ENCODE measurements at places on chromosomes 1 and 21.

- DNase-seq: no peak
Measured at GRCh38 chr1:152870831-152871730, 7.0 kb upstream of the SMCP start.

DNA sequence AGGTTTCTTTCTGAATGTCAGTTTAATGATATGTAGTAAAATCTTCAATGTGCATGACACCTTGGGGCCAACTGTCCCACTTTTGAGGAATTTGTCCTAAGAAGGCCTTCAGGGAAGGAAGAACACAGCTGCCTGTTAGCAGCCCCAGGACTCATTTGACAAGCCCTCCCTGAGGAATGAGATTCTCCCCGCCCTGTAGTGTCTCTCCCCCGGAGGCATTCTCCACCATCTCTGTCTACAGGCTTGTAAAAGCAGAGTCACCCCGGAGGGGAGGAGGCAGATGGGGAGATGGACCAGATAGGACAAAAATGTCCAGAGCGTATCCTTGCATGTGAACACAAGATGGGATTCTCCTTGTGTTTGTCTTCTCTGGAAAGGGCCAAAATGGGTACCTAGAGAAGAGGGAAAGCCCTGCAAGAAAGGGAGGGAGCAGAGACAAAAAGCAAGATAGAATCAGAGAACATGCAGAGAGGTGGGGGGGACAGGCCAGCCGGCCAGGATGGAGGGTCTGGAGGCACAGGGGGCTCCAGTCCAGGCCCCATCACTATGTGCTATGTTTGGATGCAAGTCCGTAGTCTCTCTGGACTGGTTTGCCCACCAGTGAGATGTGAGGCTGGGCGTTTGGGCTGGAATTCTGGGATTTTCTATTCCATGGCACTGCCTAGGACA lies 12.0 kb upstream of the WNT3A start:
- DNase-seq: no peak

- DNase-seq: no peak
Measured at GRCh38 chr1:66438062-66438461, 95.9 kb upstream of the SGIP1 start.

GRCh38 chr1:37498872-37499617 lies 15.5 kb downstream of the MEAF6 start:
- peak; percentile 53 for DNase-seq

All from SK-N-SH (cell line).